ENCODE measurements at places on chromosomes 7 and 10.

GRCh38 chr10:21372651-21373410, 152.7 kb downstream of the SKIDA1 start:
- DNase-seq: no peak

GRCh38 chr7:116702046-116702785, 30.2 kb downstream of the MET start:
- no peak for DNase-seq

DNA sequence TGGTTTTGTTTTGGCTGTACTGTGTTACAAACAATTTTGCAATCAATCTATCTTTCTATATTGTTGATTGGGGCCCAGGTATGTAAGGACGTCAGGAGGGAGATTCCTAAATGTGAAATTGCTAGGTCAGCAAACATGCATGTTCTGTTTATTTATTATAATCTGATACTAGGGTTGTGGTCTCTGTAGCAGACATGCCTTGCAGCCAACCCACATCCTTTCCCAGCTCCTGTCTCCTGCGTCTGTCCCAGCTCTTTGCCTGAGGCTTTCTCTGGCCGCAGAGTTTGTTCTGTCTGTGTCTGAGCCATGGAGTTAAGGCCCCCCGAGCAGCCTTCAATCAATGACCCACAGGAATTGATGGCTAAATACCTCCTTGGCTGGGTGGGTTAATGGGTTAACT, 124.0 kb upstream of the ZEB1 start:
- DNase-seq: no peak

DNA sequence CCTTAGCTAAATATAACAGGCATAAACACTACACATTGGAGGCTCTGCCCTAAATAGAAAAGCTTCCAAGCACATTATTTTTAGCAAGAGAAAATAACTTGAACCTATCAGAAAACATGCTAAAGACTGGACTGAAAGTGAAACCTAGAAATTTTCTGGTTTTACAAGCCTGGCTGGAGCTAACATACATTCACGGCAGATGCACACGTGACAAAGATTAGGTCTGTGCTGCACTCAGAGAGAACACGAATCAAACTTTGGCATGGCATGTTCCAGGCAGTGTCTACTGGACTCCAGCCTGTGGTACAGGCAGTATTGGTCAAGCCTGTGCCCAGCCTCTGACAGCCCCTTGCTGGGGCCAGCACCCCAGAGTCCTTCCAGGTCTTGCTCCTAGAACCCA, 94.1 kb upstream of the PCBD1 start:
- DNase-seq: no peak

DNA sequence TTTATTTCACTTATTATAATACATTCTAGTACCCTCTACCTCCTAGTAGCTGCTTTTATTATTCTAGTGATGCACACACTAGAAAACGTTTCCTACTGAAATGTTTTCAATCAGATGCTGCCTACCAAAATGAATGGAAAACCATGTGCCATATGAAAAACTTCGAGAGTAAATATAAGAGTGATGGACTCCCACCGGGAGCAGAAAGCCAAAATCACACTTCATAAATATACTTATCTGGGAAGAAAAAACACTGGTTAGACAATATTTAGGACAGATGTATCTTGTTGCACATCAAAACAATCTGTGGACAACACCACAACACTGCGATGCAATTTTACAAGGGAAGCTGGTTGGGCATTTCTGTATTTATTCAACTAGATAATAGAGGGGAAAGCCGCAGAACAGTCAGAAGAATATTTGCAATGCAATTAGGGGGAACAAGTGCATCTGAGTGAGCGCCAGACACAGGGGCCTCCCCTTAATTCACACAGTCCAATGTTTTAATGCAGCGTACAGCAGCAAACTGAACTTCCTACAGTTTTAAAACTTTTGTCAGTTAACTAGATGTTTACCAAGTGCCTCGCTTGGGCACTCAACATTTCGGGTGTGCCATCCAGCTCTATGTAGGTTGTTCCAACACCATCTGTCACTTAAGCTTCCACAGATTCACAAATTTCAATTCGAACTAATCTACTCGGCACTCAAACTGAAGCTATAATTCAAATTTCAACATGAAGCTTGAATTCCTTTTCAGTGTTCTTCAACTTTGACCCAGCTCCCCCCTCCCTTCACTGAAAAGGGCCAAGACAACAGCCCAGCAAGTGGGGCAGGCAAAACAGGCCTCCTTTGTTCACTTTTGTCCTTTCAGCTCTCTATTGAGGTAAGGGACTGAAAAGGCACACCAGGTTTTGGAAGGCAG, 7.4 kb downstream of the NRCAM start:
- peak; percentile 25 for DNase-seq

- DNase-seq: peak; percentile 59
These were observed 8.0 kb upstream of the HSPB1 start for GRCh38 chr7:76294344-76295024.

DNA sequence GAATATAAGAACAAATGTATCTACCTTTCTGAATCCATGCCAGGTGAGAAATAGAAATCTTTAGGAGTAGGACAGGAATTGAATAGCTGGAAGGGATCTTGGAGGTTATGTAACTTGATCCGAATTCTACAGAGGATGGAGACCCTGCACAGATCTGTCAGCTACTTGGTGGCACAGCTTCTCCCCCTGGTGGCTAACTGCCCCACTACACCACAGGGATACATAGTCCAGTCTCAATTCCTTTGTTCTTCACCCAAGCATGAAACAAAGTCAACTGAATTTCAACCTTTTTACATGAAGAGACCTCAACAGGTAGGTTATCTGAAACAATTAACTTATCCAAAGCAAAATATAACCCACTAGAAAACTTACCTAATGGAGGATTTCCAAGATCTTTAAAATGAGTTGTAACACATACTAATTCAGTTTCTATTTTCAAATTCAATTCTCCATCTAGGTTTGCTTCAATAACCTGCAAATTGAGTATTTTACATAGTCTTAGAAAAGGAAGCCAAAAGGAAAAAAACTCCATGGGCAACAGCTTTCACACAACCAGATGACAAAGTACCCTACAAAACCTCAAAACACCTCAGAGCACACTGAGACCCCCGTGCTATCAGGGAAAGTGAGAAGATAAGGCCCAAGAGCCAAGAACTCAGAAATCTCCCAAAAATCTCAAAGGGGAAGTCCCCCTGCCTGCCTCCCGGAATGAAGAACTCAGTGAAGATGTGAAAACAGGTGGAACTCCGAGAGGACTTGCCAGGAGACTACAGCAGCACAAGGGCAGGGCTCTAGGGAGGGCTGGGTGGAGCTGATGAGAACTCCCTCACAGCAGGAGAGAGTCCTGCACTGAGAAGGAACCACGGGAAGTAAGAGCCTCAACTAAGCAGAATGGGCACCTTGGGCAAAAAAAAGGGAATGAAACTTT, 10.3 kb downstream of the HUS1 start:
- peak; percentile 65 for DNase-seq

DNA sequence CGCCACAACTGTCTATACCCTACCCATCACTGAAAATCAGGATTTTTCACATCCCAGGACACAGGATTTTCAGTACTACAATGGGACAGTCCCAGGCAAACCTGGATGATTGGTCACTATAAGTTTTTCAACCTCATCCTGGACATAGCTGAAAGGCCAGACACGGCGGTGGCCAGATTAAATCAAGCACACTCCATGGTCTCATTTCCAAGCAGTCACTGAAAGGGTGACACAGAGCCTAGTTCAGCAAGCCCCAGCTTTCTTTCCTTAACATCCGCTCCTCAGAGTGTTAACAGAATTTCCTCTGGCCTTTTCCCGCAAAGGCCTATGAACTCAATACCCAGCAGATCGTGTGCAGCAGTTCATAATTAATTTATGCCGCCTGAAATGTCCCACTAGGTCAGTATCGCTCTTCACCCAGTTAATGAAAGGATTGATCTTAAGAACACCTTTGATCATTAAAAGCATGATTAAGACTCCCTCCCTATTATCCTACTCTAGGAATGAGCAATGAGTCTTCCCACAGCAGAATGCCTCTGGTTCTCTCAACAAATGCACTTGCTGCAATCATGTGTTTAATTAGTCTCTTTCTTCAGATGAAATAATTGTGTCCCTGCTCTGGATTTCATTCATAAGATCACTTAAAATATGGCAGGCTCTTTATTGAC, 104.0 kb upstream of the NANOS1 start:
- no peak for DNase-seq
